Lung microvascular endothelial cell (primary cell): ENCODE measurements at places on chromosomes 5 and 9. TPM values are rescaled to one million over a fixed set of nuclear protein-coding genes. Genes with fewer than 3 reads are reported as not detected.

Gene KLF9
- 13.3 and 23.2 TPM in 2 replicates for total RNA-seq

Gene SLC25A2
- total RNA-seq: under 0.01 and 0.20 TPM in 2 replicates

Gene KLHL9
- 23.5 and 33.7 TPM in 2 replicates for total RNA-seq

Gene HMMR
- 3.2 and 14.6 TPM in 2 replicates for total RNA-seq

Gene GAS1
- total RNA-seq: 0.87 and 1.6 TPM in 2 replicates

Gene EQTN
- not detected in 2 replicates for total RNA-seq

Gene SLC6A18
- not detected in 2 replicates for total RNA-seq

Gene TGFBR1
- 10.2 and 13.5 TPM in 2 replicates for total RNA-seq

Gene ADAMTS6
- 30.9 and 52.2 TPM in 2 replicates for total RNA-seq

Gene GADD45G
- total RNA-seq: under 0.01 TPM in 1 of 2 replicates, not detected in the other

Gene NR6A1
- 0.22 and 1.2 TPM in 2 replicates for total RNA-seq

Gene TXNDC15
- total RNA-seq: 55.4 and 55.8 TPM in 2 replicates
